ENCODE measurements at places on chromosomes 16 and 17. TPM values are rescaled to one million over a fixed set of nuclear protein-coding genes. Genes with fewer than 3 reads are reported as not detected.

GRCh38 chr17:44828919-44829522 is 1.1 kb downstream of the GJC1 start:
- no peak for DNase-seq

GRCh38 chr17:66353937-66354401 is 51.6 kb downstream of the PRKCA start:
- no peak for DNase-seq

GRCh38 chr17:13485327-13485726 is 116.4 kb downstream of the HS3ST3A1 start:
- DNase-seq = no peak

- no peak for DNase-seq
Observed at GRCh38 chr17:60141111-60142018, 8.4 kb upstream of the CA4 start.

- no peak for DNase-seq
Observed at GRCh38 chr17:79944251-79944812, 91.3 kb downstream of the TBC1D16 start.

DNA sequence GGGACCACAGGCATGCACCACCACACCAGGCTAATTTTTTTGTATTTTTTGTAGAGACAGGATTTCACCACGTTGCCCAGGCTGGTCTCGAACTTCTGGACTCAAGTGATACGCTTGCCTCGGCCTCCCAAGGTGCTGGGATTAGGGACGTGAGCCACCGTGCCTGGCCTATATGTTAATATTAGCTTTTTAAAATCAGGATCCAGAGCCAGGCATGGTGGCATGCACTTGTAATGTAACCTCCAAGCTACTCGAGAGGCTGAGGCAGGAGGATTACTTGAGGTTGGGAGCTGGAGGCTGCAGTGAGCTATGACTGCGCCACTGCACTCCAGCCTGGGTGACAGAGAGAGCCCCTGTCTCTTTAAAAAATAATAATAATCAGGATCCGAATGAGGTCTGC is 8.5 kb upstream of the ADCY7 start:
- DNase-seq = no peak

DNA sequence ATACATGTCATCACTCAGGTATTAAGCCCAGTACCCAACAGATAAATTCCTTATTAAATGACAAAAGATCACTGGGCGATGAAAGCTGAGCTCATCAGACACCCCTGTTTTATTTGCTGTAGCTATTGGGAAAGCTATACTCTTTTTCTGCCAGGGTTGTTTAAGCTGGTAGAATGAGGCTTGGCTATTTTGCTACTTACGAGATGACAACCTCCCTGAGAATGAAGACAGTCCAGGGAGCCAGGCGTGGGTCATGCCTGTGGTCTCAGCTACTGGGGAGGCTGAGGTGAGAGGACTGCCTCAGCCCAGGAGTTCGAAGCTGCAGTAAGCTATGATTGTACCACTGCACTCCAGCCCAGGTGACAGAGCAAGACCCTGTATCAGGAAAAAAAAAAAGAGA is 4.3 kb upstream of the SH2B1 start:
- DNase-seq = no peak

GRCh38 chr17:42853597-42853967 is 2.6 kb downstream of the AOC3 start:
- no peak for DNase-seq

DNA sequence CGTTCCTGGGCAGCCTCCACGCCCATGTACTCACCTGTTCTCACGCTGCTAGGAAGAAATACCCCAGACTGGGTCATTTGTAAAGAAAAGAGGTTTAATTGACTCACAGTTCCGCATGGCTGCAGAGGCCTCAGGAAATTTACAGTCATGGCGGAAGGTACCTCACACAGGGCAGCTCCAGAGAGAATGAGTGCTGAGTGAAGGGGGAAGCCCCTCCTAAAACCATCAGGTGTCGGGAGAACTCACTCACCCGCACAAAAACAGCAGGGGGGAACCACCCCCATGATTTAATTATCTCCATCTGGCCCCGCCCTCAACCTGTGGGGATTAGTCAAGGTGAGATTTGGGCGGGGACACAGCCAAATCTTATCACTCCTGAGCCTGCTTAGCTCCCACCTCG is 18.2 kb downstream of the RAB40C start:
- DNase-seq = no peak

GRCh38 chr17:6213859-6214258 is 143.7 kb downstream of the WSCD1 start:
- DNase-seq = no peak

DNA sequence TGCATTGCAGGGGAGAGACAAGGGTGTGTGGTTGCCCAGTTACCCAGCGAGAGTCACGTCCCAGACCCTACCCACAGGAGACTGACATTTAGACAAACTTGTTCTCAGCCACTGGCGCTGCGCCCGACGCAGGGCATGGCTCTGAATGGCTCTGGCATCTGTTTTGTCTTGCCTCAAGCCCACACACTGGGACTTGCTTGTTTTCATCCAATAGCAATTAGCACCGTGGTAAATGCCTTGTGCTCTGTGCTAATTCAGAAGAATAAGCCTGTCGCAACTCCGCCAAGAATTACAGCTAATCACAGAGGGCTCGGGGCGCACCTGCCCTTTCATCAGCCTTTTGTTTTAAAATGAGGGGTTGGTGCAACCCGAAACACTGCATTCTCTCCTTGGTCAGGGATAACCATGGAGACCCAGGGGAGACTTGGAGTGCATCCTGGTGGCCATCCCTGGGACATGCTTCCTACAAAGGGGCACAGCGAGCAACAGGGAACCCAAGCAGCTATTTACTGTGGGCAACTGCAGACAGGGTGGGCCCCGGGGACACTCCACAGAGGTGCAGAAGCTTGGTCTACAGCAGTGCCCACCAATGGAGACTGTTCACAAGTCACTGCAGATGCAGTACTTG is 220.6 kb upstream of the ZFHX3 start:
- DNase-seq = no peak

DNA sequence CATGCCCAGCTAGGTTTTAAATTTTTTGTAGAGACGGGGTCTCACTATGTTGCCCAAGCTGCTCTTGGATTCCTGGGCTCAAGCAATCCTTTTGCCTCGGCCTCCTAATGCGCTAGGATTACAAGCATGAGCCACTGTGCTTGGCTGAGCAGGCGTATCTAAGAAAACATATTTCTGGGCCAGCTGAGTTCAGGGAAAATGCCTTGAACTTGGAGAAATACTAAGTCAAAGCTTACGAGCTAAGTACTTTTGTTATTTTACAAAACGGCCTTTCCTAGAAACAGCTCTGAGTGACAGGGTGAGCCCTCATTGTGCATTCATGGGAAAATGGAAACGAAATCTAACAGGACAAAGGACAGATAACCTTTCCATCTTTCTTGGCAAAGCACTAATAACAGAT is 24.7 kb downstream of the DNAI2 start:
- no peak for DNase-seq

CFAP97D1 gene
- 0.04 TPM for polyA plus RNA-seq

DOC2B gene
- polyA plus RNA-seq = 51.7 TPM

SLC6A2 gene
- polyA plus RNA-seq = 0.17 TPM

CA4 gene
- polyA plus RNA-seq = 43.2 TPM

WNK4 gene
- 7.1 TPM for polyA plus RNA-seq

CCDC78 gene
- polyA plus RNA-seq = 1.5 TPM

HAGHL gene
- polyA plus RNA-seq = 5.1 TPM
